Stimulated activated CD4-positive, alpha-beta T cell treated with anti-CD3 and anti-CD28 coated beads, Interleukin-4, amount 100 ng/mL, for 48 hours (primary cell): ENCODE measurements at places on chromosomes 1 and 21.

DNA sequence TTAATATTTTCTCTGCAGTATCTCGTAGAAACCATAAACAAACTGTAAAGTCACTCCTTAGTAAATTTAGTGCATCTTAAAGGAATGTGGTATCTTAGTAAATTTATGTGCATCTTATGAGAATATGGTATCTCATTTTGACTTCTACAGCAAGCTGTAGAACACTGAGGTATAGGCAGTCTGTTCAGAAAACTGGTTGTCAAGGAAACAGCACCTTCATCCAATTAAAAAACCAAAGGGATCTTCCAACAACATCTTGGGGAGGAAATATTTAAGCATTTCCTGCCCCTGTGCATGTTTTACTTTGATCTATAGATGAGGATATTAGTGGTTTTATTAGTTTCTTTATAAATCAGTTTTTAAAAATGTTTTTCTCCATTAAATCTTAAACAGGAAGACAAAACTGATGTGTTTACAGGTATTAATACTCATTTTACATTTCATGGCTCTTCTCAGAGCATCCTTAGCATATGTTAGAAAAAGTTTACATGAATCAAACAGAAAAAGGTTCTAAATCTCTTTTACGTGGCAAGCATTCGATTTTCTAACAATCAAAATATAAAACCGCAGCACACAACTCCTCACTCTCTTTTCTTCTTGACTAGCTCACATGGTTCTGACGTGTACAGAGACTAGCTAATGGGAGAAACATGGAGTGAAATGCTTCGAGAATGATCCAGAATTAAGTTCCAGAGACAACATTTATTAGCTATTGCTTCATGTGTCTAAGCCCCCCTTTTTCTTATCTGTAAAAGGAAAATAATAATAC lies 668.8 kb downstream of the PTPRC start:
- DNase-seq: no peak

DNA sequence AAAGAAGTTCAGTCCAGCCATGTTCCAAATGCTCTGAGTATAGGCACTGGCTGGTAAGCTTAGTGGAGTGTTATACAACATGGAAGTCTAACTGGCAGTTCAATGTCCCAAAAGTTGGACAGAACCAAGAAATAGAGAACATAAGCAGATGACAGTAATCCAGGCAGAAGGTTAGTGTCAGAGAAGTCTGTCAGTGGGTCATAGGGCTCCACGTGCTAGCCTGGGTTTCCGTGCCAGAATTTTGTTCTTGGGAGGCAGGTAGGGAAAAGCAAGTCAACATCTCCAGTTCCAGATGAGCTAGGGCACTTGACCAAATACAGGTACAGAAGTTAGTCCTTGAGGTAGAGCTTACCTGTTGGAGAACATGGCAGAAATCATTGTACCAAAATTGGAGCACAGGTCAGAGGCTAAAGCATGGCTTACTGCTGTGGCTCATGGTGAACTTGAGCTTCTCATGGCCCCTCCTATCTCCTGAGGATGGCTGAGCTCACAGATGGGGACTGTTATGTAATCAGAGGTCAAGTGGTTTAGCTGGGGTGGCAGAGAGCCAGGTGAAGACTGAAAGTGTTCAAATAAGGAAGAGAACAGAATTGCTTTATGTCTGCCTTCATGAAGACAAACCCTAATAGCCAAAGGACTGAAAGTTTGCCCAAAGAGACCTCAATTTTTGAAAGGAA lies 170.8 kb downstream of the NFIA start:
- DNase-seq: no peak

- DNase-seq: no peak
These were observed 6.9 kb upstream of the SLC35F3 start for GRCh38 chr1:233897325-233898162.

DNA sequence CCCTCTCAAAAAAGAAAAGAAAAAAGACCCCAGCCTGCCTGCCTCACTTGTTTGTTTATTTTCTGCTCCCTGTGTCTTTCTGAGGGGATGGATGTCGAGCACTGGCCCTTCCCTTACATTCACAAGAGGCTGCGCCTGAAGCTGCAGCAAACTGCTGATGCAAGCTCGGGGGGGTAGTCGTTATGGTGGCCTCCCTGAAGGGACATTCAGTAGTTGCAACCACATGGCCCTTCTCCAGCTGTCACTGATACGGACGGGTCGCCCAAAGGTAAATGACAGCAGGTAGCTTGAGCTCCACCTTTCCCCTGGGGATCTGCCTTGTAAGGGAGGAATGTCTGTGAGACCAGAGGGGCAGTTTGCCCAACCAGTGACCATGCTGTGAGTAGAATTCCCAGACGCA lies 17.7 kb downstream of the PLEKHM2 start:
- DNase-seq: no peak

DNA sequence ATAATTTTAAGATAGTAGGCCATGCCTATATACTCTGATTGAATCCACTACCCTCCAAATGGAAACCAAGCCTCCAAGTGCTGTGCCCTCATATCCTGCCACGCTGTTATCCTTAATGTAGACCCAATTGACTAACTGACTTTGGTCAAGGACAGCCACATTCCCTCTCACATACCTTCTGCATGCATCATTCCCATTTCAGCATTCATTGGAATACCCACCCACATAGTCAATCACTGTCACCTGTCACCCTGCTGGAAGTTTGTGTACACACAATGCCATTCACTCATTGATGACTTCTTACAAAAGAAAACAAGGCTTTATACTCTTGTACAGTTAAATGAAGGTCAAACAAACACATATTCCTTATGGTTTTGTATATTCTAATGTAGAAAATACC lies 221.1 kb upstream of the PBX1 start:
- DNase-seq: no peak

DNA sequence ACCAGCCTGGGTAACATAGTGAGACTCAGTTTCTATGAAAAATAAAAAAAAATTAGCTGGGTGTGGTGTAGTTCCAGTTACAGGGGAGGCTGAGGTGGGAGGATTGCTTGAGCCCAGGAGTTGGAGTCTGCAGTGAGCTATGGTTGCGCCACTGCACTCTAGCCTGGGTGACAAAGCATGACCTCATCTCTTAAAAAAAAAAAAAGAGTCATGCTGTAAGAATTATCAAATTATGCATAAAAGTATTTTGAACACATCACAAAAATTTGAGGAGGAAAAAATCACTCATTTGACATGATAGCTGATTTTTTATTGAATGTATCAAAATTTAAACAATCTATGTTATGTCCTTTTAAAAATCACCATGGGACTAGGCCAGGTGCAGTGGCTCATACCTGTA lies 17.8 kb downstream of the CCDC30 start:
- no peak for DNase-seq

- DNase-seq: no peak
These were observed 70.5 kb downstream of the CD2 start for GRCh38 chr1:116824631-116825206.

- no peak for DNase-seq
These were observed 71.8 kb upstream of the PKN2 start for GRCh38 chr1:88612292-88612691.

GRCh38 chr1:85374160-85374559 lies 90.8 kb downstream of the DDAH1 start:
- DNase-seq: no peak

- DNase-seq: no peak
These were observed 1.4 kb upstream of the KRTAP10-2 start for GRCh38 chr21:44552681-44553080.

DNA sequence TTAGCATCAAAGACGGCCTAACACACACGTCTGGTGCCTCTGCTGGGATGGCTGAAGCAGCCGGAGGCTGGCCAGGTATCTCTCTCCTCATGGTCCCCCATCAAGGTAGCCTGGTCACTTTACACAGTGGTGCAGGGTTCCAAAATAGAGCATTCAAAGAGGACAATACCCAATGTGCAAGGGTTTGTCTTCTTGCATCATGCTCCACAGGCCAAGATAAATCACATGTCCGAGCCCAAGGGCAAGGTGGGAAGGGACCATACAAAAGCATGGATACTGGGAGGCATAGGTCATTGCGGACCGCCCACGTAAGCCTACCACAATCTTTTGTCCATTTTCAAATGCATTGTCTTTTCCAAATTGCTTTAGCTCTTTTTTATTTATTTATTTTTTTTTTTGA lies 23.8 kb upstream of the TINAGL1 start:
- no peak for DNase-seq
